ENCODE measurements at places on chromosomes 13 and 19.
A peak's percentile ranks its signal among the peaks of the same experiment; 100 is the strongest.

GRCh38 chr19:13840305-13841085 is 36.4 kb upstream of the NANOS3 start:
- DNase-seq = no peak

DNA sequence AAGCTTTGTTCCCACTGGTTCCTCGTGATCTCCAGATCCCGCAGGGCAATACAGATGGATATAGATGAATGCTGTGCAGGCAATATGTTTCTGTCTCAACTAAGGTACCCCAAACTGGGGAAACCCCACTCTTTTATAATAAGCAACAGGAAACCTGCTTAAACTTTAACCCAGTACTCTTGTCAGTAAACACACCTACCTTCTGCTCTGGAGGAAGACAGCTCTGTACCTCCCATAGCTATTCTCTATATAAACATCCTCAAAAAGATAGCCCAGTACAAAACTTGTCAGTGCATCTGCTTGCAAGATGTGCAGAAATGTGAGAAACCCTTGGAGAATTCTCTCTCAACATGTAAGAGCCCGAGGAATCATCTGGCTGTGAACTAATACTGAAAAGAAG is 583.6 kb downstream of the OLFM4 start:
- no peak for DNase-seq

DNA sequence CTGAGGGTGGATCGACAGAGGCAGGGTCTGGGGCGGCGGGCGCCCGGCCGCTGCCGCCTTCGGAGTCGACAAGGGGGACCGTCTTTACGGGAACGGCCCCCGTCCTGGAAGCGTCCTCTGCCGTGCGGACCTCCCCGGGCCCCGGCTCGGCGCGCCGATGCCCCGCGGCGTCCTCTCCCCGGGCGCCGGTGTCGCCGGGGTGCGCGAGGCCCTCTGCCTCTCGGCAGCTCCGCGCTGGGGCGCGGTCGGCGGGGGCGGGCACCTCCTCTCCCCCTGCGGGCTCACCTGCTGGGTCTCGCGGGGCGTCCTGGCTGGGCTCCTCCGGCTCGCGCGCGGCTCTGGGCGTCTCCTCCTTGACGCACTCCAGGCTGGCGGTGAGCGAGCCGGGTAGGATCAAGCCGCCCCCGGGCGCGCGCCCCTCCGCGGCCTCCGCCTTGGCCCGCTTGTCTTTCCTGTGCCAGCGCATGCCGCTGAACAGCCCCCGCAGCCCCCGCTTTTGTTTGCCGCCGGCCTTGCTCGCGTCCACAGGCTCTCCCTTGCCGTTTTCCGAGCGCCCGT is 1.5 kb downstream of the AMER2 start:
- DNase-seq = no peak

DNA sequence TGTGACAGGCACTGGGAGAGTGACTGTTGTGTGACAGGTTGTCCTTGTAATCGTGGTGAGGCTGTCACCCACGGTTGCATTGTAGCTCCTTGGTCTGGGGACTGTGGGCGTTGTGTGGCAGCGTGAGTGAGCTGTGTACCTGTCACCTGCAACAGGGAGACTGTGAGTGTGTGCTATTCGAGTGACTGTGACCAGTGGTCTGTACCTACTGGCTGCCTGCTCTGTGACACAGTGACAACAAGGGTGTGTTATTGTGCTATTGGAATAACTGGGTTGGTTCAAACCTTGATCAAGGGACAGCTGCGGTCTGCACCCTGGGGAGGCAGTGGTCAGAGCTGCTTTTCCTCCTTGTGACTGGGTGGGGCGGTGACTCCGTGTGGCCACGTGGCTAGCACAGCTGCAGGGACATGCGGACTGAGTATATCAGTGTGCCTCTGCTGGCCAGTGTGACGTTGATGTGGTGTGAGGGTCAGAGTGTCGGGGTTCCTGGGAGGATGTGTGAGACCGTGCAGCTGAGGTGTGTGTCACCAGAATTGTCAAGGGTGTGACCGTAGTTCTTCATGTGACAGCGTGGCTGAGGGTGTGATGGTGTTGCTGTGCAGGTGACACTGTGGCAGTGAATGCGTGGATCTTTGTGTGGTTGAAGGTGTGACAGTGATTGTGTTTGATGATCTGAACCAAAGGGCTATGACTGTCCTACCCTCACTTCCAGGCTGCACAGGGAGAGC is 10.1 kb upstream of the NFIX start:
- DNase-seq = peak; percentile 56

GRCh38 chr13:89627996-89628395 is 1719.5 kb upstream of the MIR17HG start:
- DNase-seq = no peak

DNA sequence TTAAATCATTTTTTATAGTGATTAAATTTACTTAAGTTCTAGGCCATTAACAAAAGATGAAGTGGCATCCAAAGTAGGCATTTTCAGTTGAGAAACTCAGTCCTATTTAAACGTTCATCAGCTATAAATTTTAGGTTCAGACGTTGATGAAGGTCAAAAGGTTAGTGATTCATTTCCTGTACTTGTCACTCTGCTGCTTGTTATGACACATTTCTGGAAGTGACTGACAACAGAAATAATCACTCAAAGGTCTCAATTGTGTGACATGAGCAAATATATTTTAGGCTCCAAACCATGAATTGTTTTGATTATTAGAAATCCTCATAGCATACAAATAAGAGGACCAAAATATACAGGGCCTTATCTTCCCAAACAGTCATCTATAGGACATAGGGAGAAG is 10.3 kb upstream of the EDNRB start:
- no peak for DNase-seq

GRCh38 chr19:50475101-50475568 is 1.2 kb upstream of the EMC10 start:
- DNase-seq = no peak
